ENCODE measurements at places on chromosomes 13 and 19.

- DNase-seq = no peak
Observed at GRCh38 chr13:92265408-92265807, 867.0 kb downstream of the GPC5 start.

GRCh38 chr19:38801359-38802095 lies 11.2 kb downstream of the LGALS4 start:
- DNase-seq = no peak

- no peak for DNase-seq
Observed at GRCh38 chr13:20571676-20572075, 4.7 kb downstream of the IFT88 start.

GRCh38 chr13:44703371-44703770 lies 127.2 kb upstream of the TSC22D1 start:
- DNase-seq = no peak

DNA sequence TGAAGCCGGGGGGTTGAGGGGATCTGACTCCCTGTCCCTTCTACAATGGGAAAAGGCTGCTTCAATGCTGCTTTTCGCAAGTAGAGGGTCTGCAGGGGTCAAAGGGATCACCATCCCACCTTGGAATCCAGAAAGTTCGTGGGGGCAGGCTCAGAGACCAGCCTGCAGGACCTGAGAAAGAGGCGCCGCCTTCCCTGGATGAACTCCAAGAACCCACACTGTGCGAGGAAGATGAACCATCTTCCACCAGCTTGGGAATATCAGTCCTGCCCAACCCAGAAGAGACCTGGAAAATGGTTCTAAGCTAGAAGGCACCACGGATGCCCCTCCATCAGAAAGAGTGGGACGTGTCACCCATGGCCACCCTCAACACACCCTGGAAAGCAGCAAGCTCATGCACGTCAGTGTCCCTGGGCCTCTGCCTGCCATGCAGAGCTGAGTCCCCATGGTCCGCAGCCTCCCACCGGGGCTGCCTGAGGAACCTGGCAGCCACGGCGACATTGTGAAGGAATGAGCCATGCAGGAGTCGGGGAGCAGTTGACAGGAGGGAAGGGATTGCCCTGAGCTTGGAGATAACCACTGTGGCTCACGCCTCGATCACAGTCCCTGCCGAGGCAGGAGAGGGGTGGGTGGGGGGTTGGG lies 14.6 kb downstream of the RAB3D start:
- no peak for DNase-seq

GRCh38 chr19:37997911-37998344 lies 90.9 kb downstream of the SIPA1L3 start:
- DNase-seq = no peak

DNA sequence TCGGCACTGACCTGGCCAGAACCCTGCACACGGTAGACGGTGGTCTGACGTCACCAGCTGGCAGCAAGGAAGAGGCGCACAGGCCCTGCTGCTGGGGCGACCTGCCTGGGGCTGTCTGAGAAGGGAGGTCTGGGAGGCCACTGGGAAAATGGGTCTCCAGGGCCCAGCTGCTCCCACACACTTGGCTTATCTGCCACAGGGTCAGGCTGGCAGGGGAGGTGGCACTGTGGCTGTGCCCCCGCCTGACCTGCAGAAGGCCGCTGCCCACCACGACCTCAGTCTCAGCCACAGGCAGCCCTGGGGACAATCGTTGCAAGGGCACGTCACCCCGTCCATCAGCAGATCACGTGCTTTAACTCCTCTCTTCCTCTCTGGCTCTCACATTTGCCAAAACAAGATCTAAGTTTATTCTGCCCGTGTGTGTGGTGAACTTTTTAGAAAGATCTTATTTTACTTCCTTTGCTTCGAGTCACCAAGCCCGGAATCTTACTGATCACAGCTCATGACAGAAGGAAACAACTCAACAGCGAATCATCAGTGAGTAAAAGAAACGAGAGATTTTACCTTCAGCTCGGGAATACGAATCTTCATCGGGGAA lies 45.2 kb upstream of the RANBP3 start:
- DNase-seq = no peak

- DNase-seq = no peak
Observed at GRCh38 chr13:102648046-102648445, 46.8 kb downstream of the METTL21C start.

- peak; percentile 68 for DNase-seq
Observed at GRCh38 chr19:43826787-43827754, at the start of gene ZNF283. Gene ZNF283, plus strand, starts transcription at chr19:43827321. Its CDS starts 6,184 bp downstream, at chr19:43833505.

GRCh38 chr19:57240311-57241090 lies at the start of gene ZNF805:
Gene ZNF805, plus strand, starts transcription at chr19:57240632. Its CDS starts 260 bp downstream, at chr19:57240892.
- peak; percentile 94 for DNase-seq

DNA sequence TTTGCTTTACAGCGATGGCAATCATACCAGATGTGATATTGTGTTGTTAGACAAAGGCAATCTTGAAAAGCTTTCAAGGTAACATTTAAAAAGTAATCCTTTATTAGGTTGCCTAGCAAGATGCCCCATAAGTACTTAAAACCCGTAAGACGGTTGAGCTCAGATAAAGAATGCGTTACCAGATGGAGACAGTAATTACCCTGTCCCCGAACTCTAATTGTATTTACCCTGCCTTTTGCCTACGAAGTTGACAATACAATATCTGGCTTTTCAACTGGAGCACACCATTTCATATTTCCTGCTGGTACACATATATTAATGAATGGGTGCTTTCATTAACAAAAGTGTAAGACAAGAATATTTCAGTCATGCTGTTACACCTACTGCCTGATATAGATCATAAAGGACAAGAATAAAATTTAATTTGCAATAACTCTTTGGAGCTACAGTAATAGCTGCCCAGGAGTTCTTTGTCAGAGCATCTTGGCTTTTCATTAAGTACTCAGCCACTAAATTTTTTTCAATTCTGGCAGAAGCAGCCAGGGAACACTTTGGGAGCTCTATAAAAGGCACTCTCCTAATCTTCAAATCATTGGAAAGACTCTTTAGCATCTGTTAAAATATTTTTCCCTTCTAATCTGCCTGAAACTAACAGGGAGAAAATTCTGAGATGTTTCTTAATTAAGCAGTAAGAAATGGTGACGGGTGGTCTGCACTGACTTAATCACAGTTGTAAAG lies 63.8 kb downstream of the DCT start:
- no peak for DNase-seq

- no peak for DNase-seq
Observed at GRCh38 chr13:31638577-31638976, 100.7 kb upstream of the RXFP2 start.

DNA sequence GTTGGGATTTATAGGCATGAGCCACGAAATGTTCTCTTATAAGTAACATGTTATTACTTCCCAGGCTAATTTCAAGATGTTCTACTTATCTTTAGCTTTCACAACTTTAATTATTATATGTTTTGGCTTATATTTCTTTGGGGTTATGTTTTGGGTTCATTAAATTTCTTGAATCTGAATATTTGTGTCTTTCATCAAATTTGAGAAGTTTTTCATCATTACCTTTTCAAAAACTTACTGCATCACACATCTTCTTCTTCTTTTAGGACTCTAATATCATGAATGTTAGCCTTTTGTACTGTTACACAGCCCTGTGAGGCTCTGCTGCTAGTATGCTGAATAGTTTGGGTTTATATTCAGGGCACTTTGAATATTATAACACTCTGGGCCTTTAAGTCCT lies 9.7 kb upstream of the ZNF266 start:
- no peak for DNase-seq

- no peak for DNase-seq
Observed at GRCh38 chr19:45674946-45675345, 6.9 kb downstream of the GIPR start.

- DNase-seq = no peak
Observed at GRCh38 chr13:113491418-113491883, 940 bp upstream of the DCUN1D2 start.

GRCh38 chr19:13026462-13027370 lies 31.4 kb downstream of the NFIX start:
- no peak for DNase-seq

Measured in GM12891 (cell line).